T-helper 1 cell (primary cell): ENCODE measurements at places on chromosomes 6 and 20.

- peak; percentile 37 for DNase-seq
Observed at GRCh38 chr6:137697267-137697938, 169.7 kb upstream of the TNFAIP3 start.

- no peak for DNase-seq
Observed at GRCh38 chr6:133245007-133245406, 3.9 kb downstream of the EYA4 start.

DNA sequence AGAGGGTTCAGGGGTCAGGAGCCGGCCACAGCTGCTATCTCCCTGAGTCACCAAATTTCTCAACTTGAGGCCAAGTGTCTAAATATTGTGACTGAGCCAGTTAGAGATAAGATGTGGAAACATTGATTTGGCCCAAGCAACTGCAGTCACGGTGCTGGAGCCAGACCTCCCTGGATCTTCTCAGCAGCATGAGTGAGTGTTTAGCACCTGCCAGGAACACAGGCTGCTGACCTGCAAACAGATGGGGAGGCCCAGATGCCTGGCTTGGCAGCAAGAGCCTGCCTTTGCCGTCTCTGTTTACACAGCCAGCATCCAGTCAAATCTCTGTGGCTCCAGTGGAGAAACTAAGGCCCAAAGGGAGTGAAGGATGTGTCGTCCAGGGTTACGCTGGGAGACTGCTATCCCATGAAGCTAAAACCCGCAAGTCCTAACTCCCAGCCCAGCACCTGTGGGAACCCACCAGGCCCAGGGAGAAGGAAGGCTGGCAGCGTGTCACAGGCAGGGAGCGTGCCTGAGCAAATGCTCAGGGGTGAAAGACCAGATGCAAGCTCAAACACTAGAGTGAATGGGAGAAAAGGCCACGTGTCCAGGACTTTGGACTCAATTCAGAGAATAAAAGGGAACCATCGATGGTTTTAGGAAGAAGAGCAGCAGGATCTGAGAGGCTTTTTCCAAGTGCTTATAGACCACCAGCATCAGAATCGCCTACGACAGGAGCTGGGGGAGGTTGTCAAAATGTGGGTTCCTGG lies 15.9 kb upstream of the PTGIS start:
- DNase-seq = no peak

DNA sequence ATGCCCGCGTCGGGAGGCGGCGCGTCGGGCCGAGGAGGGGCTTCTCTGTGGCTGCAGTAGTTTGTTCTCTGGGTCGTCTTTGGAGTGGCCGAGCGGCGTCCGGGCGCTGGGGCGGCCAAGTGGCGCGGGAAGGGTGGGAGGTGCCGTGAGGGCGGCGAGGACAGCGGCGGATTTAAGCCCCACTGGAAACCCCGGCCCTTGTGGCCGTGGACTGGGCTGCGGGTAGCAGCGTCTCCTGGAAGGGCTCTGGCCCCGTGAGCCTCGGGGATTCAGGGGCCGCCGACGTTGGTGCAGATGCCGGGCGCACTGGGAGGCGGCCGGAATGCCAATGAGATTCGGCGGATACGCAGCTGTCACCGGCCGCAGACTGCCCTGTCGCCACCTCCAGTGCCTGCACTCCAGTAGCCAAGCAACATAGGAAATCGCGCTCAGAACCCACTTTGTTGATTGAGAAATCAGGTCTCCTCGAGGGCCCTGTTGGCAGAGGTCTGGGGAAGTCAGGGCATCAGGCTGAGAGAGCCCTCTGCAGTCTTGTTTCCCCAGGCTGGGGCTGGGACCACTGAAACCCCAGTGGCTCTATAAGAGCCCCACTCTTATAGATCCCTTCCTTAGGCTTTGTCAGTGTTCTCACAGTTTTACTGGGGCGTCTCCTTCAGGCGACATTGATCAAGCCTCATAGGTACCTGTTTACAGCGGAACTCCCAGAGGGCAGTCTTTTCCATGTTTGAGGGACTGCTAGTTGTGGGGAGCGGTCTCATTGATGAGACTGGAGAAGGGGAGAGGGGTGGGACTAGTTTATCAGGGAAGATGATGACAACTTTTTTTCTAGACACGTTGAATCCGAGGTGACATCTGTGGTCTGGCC lies 642 bp downstream of the GZF1 start:
- no peak for DNase-seq

GRCh38 chr6:145015739-145016558 lies 719.4 kb downstream of the EPM2A start:
- no peak for DNase-seq

DNA sequence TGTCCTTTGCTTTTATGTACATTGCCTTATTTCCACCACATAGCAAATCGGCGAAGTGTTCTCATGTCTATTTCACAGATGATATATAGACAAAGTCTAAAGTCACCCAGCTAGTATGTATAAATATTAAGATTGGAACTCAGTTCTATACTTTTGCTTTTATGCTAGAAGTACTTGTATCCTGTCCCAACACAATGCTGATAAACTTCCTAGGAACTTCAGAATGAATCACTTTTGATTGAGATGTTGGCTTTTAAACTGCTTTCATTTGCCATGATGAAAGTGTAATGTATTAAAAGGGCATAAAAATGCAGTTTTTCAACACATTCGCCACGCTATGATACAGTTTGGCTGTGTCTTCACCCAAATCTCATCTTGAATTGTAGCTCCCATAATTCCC lies 50.8 kb downstream of the GCLC start:
- DNase-seq = no peak

GRCh38 chr20:46898423-46898822 lies 3.8 kb downstream of the EYA2 start:
- no peak for DNase-seq

GRCh38 chr6:72672906-72673305 lies 51.0 kb downstream of the KCNQ5 start:
- DNase-seq = no peak

DNA sequence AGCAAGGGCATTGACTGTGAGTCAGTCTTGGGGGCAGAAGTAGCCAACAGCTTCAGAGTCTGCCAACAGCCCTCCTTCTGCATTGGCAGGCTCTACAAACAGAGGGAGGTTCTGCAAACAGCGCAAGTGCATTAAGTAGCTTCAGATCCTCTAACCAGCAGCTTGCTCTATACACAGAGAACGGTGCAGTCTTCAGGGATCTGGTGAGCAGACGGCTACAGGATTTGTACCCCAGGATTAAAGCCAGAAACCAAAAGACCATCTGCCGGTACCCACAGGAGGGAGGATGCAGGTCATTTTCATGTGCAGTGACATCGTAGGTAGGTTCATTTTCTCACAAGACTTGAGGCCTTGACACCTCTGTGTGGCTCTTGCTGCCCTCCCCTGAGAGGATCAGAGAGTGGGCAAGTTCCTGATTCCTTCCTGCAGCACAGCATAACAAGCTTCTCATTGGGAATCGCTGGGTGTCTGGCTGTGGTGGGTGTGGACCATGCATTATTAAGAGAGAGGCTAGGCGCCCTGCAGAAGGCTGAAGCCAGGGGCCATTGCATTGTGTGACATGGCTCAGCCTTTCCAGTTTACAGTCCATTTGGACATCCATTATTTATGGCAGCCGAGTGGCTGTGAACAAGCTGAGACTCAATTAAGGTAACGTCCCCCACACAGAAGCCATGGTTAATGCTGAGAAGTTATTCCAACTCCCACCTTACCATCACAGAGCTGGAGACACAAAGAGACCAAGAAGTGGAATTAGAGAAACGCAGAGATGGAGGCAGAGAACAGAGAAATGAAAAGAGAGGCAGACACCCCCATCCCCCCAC lies 250.0 kb downstream of the LRFN2 start:
- DNase-seq = no peak

GRCh38 chr20:3887876-3888620 lies 1.1 kb upstream of the PANK2 start:
- DNase-seq = no peak

DNA sequence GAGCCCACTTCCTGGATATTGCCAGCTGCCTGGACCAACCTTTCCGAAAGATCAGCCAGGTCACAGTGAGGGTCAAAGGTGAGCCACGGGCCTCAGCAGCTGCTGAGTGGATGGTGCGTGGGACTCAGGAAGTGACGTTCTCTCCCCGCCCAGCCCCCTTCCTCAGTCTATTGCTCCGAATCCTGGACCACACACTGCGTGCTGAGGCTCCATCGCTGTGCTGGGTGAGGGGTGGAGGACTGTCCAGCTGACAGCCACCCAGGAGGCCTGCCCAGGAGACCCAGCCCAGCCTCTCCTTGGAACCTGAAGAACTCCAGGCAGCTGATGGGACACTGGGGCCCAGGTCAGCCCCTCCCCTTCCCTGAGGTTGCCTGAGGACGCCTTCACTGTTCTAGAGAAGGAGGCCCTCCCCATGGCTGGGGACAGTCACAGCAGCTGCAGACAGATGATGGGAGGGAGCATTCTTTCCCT lies 94.4 kb upstream of the CD93 start:
- no peak for DNase-seq

DNA sequence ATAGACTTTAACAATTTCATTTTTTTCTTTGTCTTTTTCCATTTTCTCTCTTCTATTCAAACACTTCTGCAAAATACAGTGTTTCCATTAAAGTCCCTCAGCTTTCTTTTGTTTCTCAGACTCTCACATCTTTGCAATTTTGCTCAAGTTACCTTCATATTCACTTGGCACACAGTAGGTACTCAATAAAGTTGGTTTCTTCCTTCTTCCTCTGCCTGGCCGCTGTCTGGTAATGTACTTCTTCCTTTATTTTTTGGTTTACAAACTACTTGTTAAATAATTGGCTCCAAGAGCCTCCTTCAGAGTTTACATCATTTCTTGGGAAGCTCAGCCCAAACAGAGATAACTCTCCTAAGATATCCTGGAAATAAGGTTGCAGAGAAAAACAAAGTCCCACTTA lies 81.1 kb downstream of the GJA10 start:
- no peak for DNase-seq

GRCh38 chr20:59300333-59301081 lies at the start of gene EDN3:
Gene EDN3, plus strand, starts transcription at chr20:59300611. Its CDS starts 202 bp downstream, at chr20:59300813.
- DNase-seq = no peak

DNA sequence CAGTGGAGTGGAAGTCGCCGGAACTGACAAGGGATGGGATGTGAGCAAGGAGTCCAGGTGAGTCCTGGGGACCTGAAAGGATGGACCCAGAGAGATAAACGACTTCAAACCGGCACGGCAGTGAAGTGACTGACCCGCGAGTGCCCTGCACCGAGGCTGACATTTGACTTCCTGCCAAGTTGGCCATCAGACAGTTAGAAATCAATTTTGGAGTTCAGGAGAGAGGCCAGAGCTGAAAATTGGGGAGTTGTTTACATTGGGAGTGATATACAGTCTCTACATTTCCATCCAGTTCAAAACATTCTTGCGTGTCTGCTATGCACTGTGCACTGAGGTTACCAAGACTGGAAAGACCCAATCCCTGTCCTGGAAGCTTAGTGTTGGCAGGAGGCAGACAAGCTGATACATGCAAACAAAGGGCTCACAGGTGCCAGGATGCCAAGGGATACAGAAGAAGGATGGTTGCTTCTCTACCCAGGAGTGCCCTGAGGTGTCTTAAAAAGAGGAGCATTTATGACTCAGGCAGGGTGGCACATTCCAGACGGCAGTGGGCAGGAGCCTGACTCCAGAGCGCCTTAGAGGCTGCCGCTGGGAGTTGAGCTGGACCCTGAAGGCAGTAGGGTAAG lies 186.6 kb downstream of the MTHFD1L start:
- DNase-seq = no peak

- DNase-seq = no peak
Observed at GRCh38 chr6:126017668-126018067, 31.3 kb downstream of the TRMT11 start.

GRCh38 chr20:51269671-51270070 lies 246.8 kb upstream of the KCNG1 start:
- DNase-seq = no peak

- no peak for DNase-seq
Observed at GRCh38 chr6:168949981-168950857, 303.4 kb downstream of the THBS2 start.

- no peak for DNase-seq
Observed at GRCh38 chr6:67501755-67502154, 1133.3 kb upstream of the ADGRB3 start.

DNA sequence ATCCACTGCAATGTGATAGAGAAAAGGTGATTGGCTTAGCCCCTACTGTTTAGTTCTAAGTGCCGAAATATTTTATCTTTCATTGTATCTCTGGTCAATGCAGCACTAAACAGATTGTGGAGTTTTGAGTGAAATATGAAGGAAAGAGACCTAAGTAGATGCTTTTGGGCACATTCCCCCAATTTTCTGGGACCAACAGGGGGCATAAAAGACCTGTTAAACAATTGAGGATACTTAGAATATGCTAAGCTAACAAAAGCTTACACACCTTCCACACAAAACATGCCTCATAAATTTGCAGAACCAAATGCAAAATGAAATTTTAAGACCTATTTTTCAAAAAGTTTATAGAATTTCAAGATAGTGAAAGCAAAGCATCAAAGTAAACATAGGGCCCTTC lies 746.9 kb downstream of the TBC1D32 start:
- DNase-seq = no peak
